Testis (tissue), 5 donors: ENCODE measurements at places on chromosomes 7 and 10.
A peak's percentile ranks its signal among the peaks of the same experiment; 100 is the strongest.

- no peak for DNase-seq
Observed at GRCh38 chr7:68461430-68461829, 1136.8 kb upstream of the AUTS2 start.

DNA sequence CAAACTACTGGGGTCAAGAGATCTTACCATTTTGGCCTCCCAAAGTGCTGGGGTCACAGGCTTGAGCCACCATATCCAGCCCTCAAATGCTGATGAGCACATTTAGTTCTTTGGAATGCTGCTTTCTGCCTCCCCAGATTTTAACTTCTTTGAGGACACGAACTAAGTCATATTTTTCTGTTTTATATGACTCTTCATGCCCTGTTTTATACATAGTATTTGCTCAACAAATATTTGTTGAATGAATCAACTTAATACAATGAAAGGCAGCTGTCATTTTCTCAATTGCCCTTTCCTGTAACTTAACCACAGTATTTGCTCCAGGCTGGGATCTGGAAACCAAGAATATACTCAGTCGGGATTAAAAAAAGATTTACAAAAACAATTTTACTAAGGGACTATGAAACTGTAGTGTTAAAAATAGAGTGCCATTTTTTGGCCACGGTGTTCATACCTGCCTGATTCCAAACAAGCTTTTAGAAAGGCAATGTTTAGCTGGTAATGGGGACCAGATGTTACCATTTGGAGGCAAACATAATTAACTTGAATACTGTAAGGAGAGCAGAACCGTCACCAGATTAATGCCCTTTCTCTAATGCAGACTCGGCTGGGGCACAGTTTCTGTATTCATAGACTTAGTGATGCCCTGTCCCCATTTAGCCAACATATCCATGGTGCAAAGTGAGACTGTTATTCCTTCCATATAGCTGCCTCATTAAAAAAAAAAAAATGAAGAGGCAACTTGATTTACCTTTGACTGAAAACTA, 117.6 kb downstream of the NRP1 start:
- no peak for DNase-seq

DNA sequence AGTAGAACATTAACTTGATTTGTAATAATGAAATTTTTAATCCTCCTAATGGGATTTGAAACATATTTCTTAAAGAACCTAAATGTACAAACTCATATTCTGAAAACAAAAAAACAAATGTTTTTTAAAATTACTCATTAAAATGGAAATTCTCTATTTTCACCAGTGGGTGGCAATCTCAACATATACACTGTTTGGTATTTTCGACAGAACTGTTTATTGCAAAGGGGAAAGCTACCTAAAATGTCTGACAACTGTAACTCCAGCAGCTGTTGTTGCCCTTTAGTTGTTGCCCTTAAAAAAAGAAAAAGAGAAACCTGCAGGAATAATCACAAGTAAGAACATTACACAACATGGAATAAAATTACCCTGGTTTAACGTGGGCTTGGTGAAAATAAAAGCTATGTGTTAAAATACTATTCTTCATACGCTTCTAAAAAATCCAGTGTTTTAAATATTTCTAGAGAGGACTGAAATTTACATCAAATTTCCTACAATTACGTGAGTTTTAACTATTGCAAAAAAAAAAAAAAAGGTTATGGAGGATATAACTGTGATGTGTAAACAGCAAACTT, 54.5 kb downstream of the COL1A2 start:
- no peak for DNase-seq

DNA sequence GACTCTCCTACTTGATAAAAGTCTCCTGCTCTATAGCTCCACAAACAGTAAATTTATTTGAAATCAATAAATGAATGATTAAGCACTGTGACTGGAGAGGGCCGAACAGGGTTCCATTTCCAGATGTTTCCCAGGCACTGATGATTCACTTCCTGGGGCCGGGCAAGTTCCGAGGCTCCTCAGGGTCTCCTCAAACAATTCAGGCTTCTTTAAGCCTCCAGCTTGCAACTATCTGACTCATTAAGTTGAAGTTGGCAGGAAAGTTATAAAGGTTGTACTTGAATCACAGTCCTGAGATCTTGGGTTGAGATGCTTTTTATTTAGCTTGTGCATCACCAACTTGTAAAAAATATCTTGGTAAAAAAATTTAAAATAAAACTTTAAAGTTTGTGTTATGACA, 612.9 kb downstream of the DNAJB6 start:
- no peak for DNase-seq

- DNase-seq = no peak
Observed at GRCh38 chr10:13308096-13308495, 8.2 kb upstream of the PHYH start.

GRCh38 chr10:11113156-11113555, 95.5 kb downstream of the CELF2 start:
- DNase-seq = no peak

GRCh38 chr7:31744294-31744874, 57.4 kb downstream of the PPP1R17 start:
- DNase-seq = peak; percentile 79

DNA sequence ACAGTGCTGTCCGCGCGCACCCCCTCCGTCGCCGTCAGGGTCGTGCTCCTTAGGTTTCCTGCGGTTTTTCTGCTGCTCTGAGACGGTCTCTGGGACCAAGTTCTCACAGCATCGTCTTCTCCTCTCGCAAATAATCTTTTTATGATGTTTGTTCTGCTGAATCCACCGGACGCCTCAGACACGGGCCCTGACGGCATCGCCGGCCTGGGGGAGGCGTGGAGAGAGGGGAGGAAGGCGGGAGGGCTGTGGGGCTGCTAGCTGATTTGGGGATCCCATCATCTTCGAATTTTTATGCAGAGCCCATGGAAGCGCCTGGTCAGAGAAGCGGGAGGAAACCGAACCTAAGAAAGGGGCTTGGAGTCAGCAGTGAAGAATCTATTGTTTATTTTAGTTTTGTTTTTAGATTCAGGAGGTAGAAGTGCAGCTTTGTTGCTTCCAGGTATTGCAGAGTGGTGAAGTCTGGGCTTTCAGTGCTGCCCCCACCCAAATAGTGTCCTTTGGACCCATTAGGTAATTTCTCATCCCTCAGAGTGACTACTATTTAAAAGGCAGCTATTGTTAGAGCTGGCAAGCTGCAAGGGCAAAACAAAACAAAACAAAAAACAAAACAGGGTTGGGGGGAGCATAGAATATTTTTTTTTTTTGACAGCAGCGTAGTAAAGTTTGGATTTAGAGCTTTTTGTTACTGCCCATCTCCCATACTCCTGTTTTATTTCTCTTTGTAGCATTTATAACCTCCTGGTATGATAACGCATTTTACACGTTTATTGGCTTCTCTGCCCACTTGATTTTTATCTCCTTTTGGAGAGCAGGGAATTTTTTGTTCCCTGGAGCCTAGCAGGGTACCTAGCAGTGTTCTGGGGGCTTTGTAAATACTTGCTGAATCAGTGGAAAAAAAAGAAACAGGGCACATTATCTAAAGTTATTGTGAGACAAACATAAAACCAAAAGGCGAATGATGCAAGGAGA, 92.6 kb downstream of the SPAG6 start:
- DNase-seq = peak; percentile 63

DNA sequence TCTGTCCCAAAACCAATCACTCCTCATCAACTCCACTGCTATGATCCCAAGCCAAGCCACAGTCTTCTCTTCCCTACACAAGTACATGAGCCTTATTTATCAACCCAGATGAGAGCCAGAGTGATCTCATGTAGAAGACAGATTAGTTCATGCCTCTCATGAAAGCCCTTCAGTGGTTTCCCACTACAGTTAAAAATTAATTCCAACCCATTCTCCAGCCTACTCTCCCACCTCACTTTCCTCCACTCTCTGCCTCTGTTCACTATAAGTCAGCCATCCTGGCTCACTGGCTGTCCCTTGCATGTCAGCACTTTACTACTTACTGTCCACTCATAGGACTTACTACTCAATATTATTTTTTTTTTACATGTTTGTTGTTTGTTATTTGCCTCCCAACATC, 67.3 kb downstream of the CACUL1 start:
- no peak for DNase-seq

- DNase-seq = peak; percentile 90
Observed at GRCh38 chr7:151315038-151315655, 26.5 kb upstream of the NUB1 start.

- no peak for DNase-seq
Observed at GRCh38 chr10:36474456-36474855, 650.9 kb upstream of the ANKRD30A start.

GRCh38 chr7:99219185-99219767, 11.4 kb upstream of the KPNA7 start:
- DNase-seq = no peak

DNA sequence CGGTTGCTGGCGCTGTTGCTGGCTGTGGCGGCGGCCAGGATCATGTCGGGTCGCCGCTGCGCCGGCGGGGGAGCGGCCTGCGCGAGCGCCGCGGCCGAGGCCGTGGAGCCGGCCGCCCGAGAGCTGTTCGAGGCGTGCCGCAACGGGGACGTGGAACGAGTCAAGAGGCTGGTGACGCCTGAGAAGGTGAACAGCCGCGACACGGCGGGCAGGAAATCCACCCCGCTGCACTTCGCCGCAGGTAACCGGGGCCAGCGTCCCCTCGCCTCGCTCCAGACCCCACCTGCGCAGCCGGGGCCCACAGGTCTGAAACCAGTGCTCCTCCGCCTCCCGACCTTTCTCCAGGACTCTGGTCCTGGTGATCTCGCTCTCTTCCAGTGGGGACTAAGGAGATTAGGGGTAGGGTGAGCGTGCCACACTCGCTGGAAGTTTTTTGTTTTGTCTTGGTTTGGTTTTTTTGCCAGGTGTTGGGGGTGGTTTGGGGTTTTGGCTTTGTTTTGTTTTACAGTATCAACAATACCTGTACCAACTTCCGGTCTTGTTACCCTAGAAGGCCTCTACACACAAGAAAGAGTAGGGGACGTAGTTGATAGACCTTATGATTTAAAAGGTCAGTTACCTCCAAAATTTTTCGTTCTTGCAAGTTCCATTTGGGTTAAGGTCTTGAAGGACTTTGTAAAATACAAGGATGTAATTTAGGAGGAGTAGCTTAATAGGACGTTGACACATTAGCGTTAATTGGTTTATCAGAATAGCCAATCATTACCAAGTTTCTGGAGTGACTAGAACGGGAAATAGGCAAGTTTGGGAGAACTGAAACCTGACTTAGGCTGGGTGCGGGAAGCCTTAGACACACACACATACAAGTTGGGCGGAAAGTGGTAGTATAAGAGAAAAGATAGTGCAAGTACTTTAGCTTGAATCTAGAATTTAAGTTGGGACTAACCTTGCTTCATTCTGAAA, 704 bp downstream of the TNKS2 start:
- DNase-seq = peak; percentile 49

- DNase-seq = no peak
Observed at GRCh38 chr10:103602028-103602851, 108.7 kb downstream of the NEURL1 start.

GRCh38 chr7:85261336-85261735, 74.5 kb upstream of the SEMA3D start:
- no peak for DNase-seq

DNA sequence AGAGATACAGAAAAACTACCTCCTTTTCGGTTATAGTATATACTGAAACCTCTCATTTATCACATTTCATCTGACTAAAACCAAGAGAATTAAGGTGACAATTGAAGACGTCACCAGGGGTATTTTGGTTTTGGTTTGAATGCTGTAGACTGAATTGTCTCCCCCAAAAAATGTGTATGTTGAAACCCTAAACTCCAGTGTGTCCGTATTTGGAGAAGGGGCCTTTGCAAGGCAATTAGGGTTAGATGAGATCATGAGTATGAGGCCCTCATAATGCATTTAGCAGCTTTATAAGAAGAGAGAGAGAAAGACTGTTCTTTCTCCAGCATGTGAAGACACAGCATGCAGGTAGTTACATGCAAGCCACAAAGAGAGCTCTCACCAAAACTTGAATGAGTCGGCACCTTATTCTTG, 59.5 kb downstream of the CACNA2D1 start:
- no peak for DNase-seq

GRCh38 chr10:127368101-127368500, 171.7 kb upstream of the INSYN2A start:
- DNase-seq = no peak

DNA sequence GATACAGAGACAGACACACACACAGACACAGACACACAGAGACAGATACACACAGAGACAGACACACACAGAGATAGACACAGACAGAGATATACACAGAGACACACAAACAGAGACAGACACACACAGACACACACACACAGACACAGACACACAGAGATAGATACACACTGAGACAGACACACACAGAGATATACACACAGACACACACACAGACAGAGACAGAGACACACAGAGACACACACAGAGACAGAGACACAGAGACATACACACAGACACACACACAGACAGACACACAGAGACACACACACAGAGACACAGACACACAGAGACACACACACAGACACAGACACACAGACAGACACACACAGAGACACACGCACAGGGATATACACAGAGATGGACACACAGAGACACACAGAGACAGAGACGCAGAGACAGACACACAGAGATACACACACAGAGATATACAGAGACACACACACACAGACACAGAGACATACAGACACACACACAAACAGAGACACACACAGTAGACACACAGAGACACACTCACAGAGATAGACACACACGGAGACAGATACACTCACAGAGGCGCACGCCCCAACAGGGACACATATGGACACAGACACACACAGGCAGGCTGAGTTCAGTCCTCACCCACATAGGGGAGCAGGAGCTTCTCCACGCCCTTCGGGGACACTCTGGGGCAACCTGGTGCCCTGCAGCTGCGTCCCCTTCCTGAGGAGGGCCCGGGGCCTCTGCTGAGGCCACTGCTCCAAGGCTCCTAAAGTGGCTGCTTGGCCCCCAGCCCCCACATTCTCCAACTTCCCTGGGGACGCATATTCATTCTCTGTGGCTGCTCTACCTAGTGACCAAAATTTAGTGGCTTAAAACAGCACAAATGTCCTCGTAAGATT, 10.3 kb upstream of the PPP2R2D start:
- DNase-seq = no peak

GRCh38 chr7:134419085-134419484, 39.8 kb downstream of the AKR1B1 start:
- no peak for DNase-seq
